ENCODE measurements at places on chromosomes 5 and 9.

DNA sequence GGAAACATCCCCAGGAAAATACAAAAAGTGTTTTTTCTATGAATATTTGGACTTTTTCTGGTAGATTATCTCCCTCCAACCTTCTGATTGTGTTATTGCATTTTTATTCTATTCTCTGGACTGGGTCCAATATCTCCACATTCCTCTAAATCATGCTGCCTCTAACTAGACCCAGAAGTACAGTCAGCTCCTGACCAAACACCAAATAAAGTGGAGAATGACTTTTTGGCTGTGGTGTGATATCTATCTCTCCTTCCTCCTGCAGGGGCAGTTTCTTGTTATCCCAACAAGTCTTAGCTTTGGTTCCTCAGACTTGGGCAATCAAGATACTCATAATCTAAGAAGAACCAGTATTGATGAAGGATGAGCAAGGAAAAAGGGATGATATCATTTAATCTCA is 3.2 kb upstream of the RAI14 start:
- DNase-seq: no peak

DNA sequence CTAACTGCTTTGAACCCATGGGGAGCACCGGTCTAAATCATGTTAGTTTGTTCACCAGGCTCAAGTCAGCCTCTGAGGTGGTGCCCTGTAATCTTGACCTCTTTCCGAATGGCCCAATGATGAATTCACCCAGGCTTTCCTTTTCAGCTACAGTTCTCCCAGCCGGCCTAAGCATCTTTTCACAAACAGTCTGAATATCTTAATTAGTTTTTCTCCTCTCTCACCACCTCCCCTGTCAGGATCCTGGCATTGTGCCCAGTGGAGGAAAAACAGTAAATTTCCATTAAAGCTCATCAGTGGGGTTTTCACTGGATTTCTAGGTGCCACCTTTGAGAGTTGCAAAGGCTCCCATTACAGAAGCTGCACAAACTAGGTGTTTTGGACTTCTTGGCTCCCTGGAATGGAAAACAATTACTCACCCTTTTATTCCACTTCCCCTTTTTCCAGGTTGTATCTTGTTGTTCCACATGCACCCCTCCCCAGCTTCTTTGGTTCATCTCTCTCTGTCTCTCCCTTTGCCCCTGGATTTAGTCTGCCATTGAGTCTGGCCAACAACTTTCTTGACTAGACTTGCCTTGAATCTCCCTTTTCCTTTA is 69.4 kb upstream of the ADAMTSL1 start:
- no peak for DNase-seq

GRCh38 chr9:130846487-130847305 is 11.6 kb downstream of the ABL1 start:
- no peak for DNase-seq

- DNase-seq: no peak
These were observed 113.8 kb downstream of the MSX2 start for GRCh38 chr5:174837919-174838902.

DNA sequence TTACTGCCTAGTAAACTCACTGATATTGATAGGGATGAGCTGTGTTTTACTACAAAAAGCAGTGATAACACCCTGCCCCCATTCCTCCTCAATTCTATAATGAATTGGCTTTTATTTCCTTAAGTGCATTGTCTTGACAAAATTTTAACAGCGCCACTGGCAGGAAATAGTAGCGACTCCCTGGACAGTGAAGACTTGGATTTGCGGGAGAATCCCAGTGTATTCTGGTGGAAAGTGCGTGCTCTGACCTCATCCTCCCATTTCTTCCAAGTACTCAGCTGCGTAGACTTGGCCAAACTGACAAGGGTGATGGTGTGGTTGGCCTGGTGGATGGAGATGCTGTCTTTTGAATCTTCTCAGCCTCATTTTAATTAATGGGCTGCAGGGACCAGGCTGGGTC is 5.3 kb downstream of the TRIO start:
- no peak for DNase-seq

DNA sequence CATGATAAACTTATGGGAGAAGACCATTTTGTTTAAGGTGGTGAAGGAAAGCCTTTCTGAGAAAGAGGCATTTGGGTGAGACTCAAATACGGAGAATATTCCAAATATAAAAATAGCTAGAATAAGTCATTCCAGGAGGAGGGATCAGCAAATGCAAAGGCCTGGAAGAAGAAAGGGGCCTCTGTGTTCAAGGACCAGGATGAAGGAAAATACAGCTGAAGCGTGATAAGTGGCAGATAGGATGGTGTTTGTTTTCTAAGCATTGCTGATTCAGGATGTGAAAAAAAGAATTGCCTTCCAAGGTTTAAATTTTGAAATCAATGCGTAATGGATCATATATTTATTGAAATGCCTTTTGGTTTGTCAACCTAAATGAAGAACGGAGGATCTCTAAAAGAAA is 59.4 kb upstream of the CAST start:
- no peak for DNase-seq

- no peak for DNase-seq
These were observed 44.0 kb upstream of the AGXT2 start for GRCh38 chr5:35091704-35092103.

DNA sequence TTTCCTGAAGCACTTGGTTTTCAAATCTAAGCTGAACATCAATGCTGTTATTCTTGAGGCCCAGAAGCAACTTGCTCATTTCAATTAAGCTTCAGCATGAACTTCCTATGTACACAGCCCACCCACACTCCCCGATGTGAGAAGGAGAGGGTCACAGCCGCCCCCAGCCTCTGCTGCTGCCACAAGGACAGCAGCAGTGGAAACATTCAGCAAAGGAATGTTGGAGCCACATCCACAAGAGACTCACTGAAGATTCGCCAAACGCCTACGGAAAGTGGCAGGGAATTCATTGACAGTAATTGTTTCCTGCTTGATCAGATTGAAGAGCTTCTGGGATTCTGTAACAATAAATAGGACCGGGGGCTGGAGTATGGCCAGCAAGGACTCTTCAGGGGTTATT is 2.9 kb downstream of the TGFBI start:
- DNase-seq: no peak

DNA sequence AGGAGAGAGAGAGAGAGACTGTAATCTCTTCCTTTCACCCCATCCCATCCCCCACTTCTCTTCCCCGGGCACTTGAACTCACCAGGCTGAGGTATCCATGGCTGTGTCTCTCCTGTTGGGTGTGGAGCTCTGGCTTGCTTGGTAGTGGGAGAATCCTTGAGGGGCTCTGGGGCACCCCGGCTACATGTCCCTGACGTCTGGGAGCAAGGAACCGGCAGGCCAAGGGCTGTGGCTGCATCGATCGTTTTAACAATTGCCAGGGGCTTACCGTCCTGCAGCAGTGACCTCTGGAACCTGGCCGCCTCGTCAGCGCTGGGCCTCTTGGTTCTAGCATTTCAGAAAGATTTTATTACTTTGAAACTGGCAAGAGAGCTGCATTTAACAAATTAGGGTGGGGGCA is 30.0 kb downstream of the FGF18 start:
- no peak for DNase-seq

All from CD14-positive monocyte (primary cell).